ENCODE measurements at places on chromosomes 12 and 14.

GRCh38 chr12:117900561-117900960 lies 68.2 kb downstream of the KSR2 start:
- DNase-seq = no peak

DNA sequence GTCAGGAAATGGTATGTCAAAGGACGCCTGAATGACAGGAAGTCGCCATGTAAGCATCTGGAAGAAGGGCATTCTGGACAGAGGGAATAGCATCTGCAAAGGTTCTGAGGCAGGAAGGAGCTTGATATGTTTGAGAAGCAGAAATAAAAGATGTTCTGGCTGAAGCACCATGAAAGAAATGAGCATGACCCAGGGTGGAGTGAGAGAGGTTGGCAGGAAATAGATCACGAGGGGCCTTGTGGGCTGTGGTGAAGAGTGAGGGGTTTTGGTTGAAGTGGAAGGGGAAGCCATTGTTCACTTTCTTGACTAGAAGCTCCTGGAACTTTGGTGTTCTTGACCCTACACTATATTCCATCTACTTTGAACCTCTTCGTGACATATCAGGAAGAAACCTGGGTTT lies 99.4 kb upstream of the PARP11 start:
- DNase-seq = no peak

DNA sequence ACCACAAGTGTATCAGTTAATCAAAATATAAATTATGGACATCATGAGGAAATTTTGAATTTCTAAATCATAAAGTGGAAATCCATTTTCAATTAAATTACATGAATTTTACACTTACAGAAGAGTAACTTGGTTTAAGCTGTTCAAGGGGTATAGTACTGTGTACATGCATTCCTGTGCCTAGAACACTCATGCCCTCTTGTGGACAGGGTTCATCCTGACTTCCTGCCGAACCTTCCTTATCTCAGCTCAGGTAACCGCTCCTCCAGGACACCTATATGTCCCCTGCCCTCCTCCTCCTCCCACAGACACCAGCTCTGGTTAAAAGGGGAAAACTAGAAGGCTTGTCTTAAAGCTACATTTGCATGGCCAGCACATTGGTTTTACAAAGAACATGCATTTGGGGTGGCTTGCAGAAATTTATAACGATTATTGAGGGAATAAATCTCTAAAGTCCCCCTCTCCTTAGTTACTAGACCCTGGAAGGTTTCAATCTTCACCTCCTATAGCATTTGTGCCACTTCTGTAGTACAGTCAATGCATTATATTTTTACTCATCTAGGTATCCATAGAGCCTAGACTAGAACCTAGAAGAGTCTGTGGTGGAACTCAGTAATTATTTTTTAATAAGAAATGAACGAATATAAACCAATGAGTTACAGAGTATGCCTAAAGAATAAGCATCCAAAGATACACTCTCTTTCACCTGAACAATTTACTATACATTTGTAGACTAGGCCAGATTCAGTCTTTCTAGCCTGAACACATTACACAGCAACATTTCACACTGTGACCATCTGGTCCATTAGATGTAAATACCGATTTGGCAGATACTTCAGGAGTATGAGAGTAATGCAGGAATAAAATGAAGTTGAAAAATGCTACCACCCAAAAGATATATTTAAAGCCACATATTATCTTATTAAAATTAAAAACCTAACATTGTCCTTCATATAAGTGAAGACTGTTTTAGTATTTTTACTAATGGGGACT lies 345.6 kb downstream of the PAWR start:
- DNase-seq = no peak

DNA sequence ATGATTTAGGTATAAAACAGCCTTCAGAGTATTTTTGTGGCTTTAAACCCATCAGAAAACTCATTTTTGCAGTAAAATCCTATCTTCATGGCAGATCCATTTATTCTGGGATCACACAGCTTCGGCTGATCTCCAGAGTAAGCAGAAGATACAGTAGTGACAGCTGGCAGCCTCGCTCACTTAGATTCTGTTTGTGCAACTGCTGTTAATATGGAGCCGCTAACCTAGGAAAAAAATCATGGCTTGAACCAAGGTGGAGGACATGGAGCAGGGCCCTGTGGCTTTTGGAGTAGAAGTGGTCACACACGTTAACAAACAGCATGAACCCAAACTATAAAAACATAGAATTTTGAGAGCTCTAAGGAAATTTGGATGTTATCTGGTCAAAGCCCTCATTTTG lies 137.2 kb upstream of the ARHGAP5 start:
- DNase-seq = no peak

- DNase-seq = no peak
These were observed 83.7 kb downstream of the CHGA start for GRCh38 chr14:93006567-93007051.

DNA sequence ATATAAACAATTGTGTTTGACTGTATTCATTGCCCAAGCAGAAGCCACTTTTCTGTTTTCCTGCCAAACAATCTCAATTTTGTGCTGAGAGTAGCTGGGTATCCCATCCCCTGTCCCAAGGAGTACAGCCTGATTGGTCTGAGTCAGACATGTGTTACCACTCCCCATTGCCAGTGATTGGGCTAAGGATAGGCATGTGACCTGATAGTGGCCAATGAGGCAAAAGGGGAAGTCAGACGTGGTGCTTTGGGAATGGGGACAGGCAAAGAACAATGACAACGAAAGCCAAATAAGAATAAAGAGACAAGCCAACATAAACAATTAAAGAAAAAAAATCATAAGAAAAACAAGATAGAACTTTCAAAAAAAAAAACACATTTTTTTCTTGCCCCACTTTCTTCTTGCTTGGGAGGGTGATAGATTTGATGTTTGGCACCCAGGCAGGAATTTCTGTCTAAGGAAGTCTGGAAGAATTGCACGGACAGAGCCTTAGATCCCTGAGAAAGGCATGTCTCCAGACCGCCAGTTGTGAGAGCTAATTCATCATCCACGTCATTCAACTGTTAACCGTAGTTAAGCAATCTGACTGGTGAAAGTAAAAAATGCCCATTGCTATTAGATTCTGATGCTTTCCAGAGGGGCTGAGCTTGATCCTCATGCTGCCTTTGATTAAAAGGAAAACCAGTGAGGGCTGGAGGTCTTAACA lies 626.6 kb upstream of the TMEM132C start:
- no peak for DNase-seq

GRCh38 chr12:50550530-50551223 lies 45.9 kb downstream of the DIP2B start:
- no peak for DNase-seq

- DNase-seq = no peak
These were observed 44.4 kb upstream of the PRIMA1 start for GRCh38 chr14:93832665-93833064.

GRCh38 chr14:56205881-56206280 lies 87.7 kb downstream of the PELI2 start:
- no peak for DNase-seq

GRCh38 chr12:18595412-18595811 lies 142.4 kb downstream of the PLCZ1 start:
- DNase-seq = no peak

DNA sequence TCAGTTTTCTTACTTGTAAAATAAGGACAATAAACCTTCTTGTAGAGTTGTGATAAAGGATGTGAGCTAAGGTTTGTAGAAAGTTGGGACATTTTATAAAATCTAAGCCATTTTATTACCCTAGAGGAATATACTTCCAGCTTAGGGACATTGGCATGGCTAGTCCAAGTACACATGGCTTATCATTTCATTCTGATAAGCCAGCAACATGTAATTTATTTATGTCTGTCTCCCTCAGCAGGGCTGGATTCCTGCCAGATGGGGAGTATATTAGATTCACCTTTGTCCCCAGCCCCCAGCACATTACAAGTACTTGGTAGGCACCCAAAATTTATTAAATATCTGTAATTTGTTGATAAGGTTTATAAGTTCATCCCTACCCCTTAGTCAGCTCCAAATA lies 6.3 kb upstream of the ATG14 start:
- DNase-seq = no peak

DNA sequence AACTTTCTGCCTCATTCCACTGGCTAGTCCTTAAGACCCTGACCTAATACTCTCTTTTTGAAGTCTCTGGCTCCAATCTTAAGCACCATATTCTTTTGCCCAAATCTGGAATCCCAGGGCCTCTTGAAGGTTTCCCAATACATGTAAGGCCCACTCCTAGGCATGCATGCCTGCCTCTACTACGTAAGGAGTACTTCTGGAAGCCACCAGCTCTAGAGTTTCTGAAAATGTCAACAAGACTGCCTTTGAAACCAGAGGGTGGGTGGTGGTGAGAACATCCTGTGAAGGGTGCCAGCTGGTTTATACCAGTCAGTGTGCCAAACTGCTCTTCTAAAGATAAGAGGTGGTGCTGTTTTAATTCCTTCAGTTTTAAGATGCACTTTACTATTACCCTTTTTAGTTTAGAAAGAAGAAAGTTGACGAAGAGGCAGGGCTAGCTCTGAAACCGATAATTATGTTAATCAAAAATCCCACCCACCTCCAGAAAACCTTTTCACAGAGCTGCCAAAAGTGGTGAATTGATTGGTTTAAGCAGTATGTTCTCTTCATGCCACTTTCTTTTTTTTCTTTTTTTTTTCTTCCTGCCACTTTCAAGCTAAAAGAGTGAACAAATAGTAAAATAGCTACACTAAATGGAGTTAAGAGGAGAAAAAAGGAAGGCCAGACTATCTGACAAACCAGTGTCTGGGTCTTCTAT lies 8.7 kb upstream of the WDR89 start:
- no peak for DNase-seq

DNA sequence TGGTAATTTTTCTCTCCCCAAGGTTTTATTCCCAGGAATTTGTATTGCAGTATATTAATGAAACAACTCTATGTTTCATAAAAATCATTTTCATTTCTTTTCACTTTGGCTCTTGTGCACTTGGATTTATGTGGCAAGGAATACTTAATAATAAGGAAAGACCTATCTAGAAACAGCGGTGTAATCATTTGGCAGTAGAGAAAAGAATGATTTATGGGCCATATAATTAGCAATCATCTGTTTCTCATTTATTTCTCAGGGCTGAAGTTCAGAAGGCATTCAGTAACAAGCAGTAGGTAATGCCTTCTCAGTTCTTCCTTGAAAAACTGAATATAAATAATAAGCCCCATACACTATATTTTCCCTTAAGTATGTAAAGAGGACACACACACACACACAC lies 172.6 kb downstream of the ANO4 start:
- no peak for DNase-seq

- DNase-seq = peak; percentile 61
These were observed 49.1 kb upstream of the RNU6-8 start for GRCh38 chr14:32252030-32252670.

- DNase-seq = no peak
These were observed 5.7 kb upstream of the SLC35F4 start for GRCh38 chr14:57871459-57872080.

DNA sequence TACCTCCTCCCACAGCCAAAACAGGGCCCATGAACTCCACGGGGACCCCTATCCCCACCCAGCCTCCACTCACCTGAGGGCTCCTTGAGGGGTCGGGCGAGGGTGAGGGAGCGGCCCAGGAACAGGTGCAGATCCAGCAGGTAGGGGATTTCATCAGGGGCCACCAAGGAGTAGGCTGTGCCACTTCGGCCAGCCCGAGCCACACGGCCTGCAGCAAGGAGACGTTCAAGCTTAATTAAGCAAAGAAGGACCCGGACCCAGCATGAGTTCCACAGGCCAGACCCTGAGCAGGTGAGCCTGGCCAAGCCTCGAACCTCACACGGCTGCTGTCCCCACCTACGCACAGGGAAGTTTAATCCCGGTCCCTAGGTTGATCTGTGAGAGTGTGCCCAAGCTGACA lies 15.6 kb downstream of the DDX54 start:
- DNase-seq = no peak

GRCh38 chr12:1819571-1819970 lies 794 bp upstream of the LRTM2 start:
- no peak for DNase-seq

DNA sequence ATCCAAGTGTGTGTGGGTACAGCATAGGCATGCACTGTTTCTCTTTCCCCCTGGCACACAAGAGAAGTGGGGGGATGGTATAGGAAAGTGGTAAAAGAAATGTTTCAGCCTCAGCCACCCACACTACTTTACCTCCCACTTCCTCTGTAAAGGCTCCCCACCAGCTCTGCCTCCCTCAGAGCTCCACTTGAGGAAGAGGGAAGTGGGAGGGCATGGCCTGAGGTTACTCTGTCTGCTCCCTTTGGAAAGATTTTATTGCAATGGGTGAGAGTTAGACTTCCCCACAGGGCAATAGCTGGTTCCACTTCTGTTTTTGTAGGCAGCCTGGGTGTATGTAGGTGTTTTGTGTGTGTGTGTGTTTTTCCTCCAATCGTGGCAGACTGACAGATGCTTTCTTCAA lies 145.3 kb downstream of the SSPN start:
- no peak for DNase-seq

- no peak for DNase-seq
These were observed 84.6 kb upstream of the PTPRR start for GRCh38 chr12:71005166-71005565.

DNA sequence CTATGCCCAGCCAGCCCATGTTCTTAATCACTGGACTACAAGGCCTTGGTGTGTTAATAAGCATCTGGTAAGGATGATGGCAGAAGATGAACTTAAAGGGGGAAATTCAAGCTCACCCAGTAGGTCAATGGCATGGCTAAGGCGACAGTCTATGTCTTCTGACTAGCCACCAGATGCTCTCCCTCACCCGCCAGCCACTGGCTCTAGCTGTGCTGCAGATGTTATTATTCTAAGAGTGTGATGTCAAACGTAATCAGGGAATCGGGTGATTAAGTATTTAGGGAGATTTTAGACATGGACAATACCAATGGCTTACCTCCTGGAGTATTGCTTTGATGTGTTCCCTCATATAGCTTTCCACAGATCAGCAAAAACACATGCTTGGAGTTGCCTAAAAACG lies 39.2 kb upstream of the MAX start:
- no peak for DNase-seq

DNA sequence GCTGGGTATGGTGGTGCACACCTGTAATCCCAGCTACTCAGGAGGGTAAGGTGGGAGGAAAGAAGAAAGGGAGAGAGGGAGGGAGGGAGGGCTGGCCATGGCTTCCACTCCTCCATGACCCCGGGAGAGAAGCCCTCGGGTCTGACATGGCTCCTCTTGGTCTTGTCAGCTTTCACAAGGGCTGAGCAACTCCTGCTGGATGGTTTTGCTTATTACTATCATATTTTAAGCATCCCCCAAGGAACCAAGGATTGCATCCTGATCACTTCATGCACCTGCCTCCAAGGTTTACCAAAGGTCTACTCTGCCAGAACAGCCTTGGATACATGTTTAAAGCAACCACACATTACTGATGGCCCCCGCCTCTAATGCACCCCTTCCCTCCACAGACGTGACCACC lies 28.0 kb upstream of the NCOR2 start:
- DNase-seq = no peak

- no peak for DNase-seq
These were observed 79.6 kb downstream of the MOK start for GRCh38 chr14:102225386-102225785.
